ENCODE measurements at places on chromosomes 12 and 14. TPM values are rescaled to one million over a fixed set of nuclear protein-coding genes. Genes with fewer than 3 reads are reported as not detected.

GRCh38 chr12:29792853-29793252 is 9.1 kb upstream of the TMTC1 start:
- no peak for DNase-seq

DNA sequence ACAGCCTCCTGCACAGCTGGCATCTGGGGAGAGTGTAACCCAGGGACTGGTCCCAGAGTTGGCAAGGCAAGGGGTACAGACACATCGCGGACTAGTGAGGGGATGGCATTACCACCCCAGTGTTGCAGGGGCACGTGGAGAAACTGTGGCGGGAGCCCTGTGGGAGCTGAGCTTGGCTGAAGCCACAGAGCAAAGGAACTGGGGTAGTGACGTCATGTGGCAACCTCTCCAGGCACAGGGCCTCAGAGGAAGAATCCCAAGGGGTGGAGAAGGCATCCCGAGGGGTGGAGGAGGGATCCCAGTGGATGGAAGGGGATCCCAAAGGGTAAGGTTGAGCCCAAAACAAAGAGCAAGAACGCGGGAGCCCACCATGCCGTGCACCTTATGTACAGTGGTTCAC is 70.1 kb downstream of the GSC start:
- no peak for DNase-seq

GRCh38 chr12:12333407-12334366 is 16.4 kb downstream of the MANSC1 start:
- DNase-seq = no peak

- no peak for DNase-seq
Measured at GRCh38 chr12:78556651-78557050, 307.9 kb upstream of the SYT1 start.

DNA sequence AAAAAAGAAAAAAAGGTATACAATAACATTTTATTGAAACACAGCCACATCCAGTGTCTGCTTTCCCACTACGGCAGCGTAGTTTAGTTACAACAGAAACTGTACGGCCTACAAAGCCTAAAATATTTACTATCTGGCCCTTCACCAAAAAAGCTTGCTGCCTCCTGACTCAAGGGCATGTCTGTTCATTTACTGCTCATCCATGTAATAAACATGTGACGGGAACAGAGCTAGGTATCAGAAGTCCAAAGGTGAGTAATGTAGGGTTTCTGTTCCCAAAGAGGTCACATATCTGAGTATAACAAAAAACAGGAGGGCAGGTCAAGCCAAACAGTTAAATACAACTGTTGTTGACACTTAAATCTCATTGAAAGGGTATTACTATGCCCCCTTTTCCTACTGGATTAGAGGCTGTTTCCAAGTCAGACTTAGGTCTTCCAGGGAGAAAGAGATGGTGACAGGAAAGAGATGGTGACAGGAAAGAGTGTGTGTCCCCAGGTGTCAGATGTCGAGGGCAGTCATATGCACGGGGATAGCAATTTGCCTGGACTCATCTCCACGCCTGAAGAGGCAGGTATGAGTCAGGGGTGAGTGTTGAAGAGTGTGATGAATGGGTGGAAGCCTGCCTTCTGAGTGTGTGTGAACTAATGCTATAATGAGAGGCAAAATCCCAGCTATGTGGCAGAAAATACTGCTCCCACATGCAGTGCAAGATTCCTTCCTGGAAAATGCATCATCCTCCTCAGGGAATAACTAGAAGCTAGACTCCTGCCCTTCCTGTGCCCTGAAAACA is 77.7 kb downstream of the MAP3K9 start:
- DNase-seq = no peak

DNA sequence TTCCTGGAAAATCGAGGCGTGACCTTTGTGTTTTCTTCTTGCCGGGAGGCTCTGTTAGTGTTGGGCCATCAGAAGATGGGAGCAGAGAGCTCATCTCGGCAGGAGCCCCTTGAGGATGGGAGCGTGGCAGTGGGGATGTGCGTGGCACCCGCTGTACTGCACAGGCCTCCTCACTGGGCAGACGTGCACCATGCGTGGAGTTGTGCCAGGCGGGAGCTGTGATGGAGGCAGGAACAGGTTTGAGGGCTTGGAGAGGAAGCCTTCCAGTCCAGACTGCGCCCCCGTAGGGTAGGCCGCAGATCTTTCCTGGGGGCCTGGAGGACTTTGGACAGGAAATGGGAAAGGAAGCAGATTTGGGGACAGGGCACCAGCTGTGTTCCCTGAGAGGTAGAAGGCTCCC is 197.5 kb downstream of the TSPAN9 start:
- no peak for DNase-seq

DNA sequence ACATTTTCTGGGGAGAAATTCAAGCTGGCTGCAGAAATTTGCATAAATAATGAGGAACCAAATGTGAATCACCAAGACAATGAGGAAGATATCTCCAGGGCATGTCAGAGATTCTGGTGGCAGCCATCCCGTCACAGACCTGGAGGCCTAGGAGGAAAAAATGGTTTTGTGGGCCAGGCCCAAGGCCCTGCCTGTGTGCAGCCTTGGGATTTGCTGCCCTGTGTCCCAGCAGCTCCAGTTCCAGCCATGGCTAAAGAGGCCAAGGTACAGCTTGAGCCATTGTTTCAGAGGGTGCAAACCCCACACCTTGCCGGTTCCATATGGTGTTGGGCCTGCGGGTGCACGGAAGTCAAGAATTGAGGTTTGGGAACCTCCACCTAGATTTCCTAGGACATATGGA is 147.5 kb downstream of the ADCK1 start:
- no peak for DNase-seq

DNA sequence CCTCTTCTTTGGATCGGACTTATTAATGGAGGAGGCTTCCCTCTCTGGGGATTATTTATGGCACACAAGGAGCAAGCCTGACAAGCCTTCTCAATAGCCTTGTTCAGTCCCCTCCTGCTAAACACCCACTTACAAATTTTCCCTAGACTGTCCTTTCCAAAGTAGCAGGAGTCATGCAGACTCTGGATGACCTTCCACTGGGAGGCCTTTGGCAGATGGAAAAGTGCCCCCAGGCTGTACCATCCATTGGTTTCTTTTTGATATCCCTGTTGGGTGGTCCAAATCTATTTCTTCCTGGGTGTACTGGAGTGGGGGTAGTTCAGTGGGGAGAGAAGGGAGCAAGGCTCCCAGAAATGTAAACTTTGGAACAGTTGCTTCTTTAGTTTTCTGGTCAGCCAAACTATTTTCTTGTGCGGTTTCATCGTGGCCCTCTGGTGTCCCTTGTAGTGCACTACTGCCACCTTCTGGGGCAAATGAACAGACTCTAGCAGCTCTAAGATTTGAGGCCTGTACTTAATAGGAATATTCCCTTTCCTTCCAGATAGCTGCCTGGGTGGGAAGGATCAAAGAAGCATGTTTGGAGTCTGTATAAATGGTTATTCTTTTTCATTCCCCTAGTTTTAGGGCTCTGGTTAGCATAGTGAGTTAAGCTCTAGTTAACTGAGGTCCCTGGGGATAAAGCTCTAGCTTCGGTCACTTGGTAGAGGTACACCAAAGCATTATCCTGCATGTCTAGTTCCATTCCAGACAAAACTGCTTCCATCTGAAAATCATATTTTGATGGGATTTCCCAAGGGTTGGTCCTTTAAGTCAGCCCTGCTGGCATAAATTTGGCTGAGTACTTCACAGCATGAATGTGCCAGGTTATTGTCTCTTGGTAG is 409.5 kb downstream of the SLC6A15 start:
- DNase-seq = no peak

CRIP2 gene
- 31.6 TPM for total RNA-seq

OASL gene
- 0.50 TPM for total RNA-seq

DNA sequence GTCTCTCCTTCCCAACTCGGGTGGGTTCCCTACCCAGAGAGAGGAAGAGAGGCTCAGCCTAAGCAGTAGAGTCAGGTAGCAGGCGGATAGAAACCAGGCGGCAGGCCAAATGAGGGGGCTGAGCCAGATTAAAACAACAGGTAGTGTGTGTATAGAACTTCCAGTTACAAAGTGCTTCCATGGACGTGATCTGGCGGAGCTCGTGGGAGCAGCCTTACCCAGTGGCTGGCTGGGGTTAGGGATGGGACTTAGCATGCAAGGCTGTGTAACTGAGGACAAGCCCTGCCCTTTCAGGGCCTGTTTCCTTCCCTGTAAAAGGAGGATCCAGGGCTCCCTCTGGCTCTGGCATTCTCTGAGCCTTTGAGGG is 8.3 kb downstream of the KRT80 start:
- no peak for DNase-seq

GUCY2C gene
- not detected for total RNA-seq

DNA sequence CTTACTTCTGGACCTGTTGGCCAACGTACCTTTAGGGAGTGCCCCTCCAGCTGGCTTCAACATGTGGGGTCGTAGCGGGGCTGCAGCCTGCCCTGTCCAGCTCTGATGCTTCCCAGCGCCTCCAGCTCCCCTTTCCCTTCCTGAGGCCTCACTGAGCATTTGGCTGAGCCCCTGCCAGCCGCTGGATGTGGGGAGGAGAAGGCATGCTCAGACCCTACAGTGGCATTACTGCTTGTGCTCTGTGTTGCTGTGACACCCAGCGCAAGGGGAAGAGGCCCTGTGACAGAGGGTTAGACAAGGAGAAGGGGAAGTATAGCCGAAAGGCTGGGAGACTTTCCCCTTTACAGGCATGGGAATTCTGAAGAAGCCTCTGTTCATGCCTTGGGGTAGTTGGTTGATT is 145.9 kb downstream of the PRKCH start:
- no peak for DNase-seq

GRCh38 chr12:79360936-79361335 is 329.8 kb downstream of the PAWR start:
- DNase-seq = no peak

GRCh38 chr12:9711664-9712063 is 21.2 kb downstream of the CLECL1 start:
- DNase-seq = no peak

MORN3 gene
- total RNA-seq = 0.51 TPM

Measured in pancreas (tissue), 10 donors.